ENCODE measurements at places on chromosomes 7 and 10.

DNA sequence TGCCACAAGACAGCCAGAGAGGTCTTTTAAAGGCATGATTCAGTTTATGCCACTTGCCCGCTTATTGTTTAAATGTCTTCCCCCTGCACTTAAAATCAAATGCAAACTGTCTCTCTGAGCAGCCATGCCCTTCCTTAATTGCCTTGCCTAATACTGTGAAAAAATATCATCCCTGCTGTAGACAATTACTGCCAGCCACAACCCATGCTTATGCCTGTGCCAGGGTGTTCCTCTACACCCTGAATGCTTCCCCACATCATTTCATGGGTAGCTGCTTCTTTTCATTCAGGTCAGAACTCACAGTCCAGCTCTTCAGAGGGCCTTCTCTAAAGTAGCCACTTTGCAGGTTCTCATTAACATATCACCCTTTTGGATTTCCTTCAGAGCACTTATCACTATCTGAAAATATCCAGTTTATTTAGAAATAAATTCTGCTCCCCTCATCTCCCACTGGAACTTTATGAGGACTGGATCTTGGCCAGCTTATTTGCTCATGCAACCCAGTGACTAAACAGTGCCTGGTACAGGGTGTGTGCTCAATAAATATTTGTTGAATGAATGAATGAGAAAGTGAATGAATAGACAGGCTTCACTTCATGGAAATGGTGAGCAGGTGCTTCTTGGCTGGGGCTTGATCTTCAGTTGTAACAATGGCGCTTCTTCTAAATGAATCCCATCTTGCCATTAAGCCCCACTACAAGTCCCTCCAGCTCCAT lies 162.4 kb upstream of the MDFIC start:
- DNase-seq: no peak
- no peak overlapping the region for H3K27ac ChIP-seq
- H3K36me3 ChIP-seq: no peaks in the 10 kb centered on the region
- no peak overlapping the region for H3K4me3 ChIP-seq

DNA sequence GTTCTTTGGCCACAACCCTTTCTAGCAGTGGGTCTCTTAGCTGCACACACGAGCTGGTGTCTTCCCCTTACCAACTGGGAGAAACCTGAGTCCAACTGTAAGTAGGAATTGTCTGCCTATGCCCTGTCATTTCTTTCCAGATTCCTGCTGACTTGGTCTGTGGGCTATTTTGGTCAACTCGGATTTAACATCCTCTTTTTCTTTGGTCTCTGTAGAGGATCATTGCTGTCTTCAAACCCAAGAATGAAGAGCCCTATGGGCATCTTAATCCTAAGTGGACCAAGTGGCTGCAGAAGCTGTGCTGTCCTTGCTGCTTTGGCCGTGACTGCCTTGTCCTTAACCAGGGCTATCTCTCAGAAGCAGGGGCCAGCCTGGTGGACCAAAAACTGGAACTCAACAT lies 10.3 kb downstream of the PI4K2A start:
- H3K36me3 ChIP-seq: peaks cover 40% of the 10 kb centered on the region
- no peak overlapping the region for H3K27ac ChIP-seq
- DNase-seq: no peak
- no peaks in the 10 kb centered on the region for H3K4me1 ChIP-seq

DNA sequence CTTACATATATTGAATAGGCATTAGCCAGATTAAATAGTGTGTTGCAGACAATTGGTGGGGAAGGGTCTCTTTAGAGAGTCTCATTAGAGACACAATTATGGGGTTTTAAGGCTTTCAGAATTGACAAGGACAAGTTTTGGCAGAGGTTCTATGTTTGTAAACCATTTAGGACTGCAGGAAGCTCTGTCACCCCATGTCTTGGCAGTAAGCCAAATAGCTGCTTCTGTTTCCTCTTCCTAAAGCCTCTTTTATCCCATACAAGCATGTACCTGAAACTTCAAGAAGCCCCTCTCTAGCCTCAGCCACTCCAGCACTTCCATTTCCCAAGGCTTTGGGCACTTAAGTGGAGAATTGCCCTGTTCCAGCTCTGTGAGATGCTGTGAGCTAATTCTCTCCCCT lies 21.8 kb upstream of the LRRC4 start:
- no peak overlapping the region for H3K4me3 ChIP-seq
- no peaks in the 10 kb centered on the region for H3K36me3 ChIP-seq
- H3K4me1 ChIP-seq: no peaks in the 10 kb centered on the region
- no peak overlapping the region for H3K27ac ChIP-seq
- no peak for DNase-seq

GRCh38 chr7:111282626-111283025 lies 191.7 kb downstream of the LRRN3 start:
- H3K4me1 ChIP-seq: no peaks in the 10 kb centered on the region
- no peak for DNase-seq
- H3K36me3 ChIP-seq: no peaks in the 10 kb centered on the region
- no peaks in the 10 kb centered on the region for H3K27me3 ChIP-seq

- no peaks in the 10 kb centered on the region for H3K27me3 ChIP-seq
- H3K27ac ChIP-seq: no peak overlapping the region
- H3K4me3 ChIP-seq: no peak overlapping the region
- no peak for DNase-seq
- no peaks in the 10 kb centered on the region for H3K4me1 ChIP-seq
Measured at GRCh38 chr10:9052767-9053166, 998.3 kb downstream of the GATA3 start.

GRCh38 chr10:48946332-48946731 lies 6.7 kb upstream of the LRRC18 start:
- H3K4me3 ChIP-seq: no peak overlapping the region
- H3K4me1 ChIP-seq: no peaks in the 10 kb centered on the region
- DNase-seq: no peak
- H3K36me3 ChIP-seq: no peaks in the 10 kb centered on the region

GRCh38 chr10:61653699-61654098 lies 9.0 kb upstream of the CABCOCO1 start:
- no peak for DNase-seq
- H3K4me1 ChIP-seq: no peaks in the 10 kb centered on the region
- no peak overlapping the region for H3K4me3 ChIP-seq

DNA sequence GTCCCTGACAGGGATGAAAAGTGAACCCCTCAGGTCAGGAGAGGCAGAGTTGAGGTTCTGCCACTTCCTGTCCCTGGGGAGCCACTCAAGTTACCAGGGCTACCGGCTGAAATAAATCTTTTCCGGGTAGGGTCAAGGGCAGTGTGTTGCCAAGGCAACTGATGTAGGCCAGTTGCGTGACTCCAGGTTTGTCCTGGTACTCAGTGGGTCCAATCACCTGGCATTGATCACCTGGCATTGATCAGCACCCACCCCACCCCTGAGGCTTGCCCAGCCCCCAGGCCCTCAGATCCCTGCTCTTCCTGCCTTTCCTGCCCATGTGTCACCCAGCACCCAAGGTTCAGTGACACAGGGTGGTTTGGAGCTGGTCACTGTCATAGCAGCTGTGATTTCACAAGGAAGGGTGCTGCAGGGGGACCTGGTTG lies 5.9 kb downstream of the SAP25 start:
- no peak for DNase-seq
- no peak overlapping the region for H3K4me3 ChIP-seq
- H3K27ac ChIP-seq: no peak overlapping the region
- H3K27me3 ChIP-seq: no peaks in the 10 kb centered on the region
- H3K4me1 ChIP-seq: peaks cover 20% of the 10 kb centered on the region
- H3K36me3 ChIP-seq: peaks cover under 1% of the 10 kb centered on the region

- H3K4me3 ChIP-seq: no peak overlapping the region
- H3K36me3 ChIP-seq: no peaks in the 10 kb centered on the region
- no peak overlapping the region for H3K27ac ChIP-seq
Measured at GRCh38 chr7:37901890-37902524, 14.6 kb downstream of the SFRP4 start.

DNA sequence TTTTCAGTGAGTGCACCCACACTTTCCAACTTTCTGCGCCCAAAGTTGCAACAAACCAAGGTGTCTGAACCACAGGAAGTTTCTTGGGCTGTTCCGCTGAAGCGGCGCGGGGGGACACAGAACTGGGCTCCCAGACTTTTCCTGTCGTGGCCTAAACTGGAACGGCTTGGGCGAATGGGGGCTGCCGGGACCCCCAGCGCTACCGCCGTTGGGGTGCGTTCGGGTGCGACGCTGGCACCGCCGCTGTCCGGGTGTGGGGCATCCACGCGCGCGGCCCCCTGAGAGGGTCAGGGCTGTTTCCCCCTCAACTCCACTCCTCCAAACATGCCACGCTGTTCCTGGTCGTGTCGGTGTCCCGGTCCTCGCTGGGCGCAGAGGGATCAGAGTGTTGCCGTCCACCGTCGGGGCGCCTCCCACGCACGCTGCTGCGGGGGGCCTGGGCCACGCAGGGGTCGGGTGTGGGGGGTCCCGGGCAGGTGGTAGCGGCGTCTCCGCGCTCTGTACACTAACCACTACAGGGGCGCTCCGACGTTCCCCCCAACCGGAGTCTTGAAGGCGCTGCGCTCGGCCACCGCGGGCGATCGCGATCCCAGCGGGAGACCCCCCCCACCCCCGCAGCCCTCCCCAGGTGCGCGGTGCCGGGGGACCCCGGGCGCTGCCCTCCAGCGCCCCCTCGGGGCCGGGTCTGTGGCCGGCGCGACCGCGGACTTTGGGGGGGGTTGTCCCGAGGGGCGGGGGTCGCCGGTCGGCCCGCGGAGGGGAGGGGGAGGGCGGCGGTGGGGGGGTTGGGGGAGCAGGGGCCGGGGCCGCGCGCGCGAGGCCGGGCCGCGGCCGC lies 2.2 kb upstream of the CUX1 start:
- H3K27ac ChIP-seq: peak overlapping the region; percentile 67
- DNase-seq: no peak
- H3K36me3 ChIP-seq: no peaks in the 10 kb centered on the region
- H3K4me3 ChIP-seq: peak overlapping the region; percentile 92

DNA sequence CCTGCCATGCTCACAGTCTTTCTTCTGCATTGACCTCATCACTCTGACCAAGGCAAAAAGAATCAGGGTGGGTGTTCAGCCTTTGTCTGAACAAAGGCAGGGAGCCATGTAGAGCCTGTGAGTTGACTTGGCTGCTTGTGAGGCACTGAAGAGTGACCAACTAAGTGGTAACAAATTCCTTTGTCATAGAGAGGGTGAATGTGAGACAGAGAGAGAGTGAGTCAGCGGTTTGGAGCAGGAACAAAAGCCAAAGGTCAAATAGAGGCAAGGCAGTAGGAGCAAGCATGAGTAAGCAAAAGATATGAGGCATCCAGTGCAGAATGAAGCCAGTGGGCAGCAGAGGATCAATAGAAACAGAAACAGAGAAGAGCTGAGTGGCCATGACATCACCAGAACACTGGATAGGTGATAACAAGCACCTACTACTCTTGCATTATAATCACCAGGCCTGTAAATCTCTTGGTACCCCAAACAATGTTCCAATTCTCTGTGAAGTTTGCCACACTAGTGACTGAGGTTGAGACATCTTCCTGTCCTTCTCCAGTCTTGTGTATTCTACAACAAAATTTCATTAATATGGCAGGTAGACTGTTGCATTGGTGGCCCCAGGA lies 116.2 kb upstream of the LAMB4 start:
- no peaks in the 10 kb centered on the region for H3K36me3 ChIP-seq
- no peaks in the 10 kb centered on the region for H3K27me3 ChIP-seq
- DNase-seq: no peak
- H3K4me1 ChIP-seq: no peaks in the 10 kb centered on the region

DNA sequence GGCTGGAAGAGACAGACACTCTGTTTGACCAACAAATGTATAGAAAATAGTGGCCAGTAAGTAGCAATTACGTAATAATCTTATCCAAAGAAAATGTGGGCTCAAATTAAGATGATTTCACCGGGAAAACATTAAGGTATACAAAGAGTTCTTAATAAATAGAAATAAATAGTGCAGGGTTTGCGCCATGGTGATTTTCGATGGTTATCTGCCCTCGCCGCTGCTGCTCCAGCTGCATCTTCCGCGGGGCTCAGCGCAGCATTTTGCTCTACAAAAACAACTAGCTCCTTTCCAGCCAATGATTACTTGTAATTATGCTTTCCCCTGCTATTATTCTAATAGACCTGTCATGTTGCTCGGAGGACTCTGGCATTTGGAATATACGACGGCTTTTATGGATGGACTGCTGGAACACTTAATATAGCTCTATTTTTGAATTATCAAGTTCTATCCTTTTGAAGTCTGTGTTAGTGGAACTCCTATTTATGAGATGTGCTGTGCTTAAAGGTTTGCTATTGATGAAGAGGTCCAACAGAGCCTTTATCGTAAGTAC lies 103.8 kb downstream of the BUB3 start:
- H3K36me3 ChIP-seq: no peaks in the 10 kb centered on the region
- no peak overlapping the region for H3K4me3 ChIP-seq
- no peaks in the 10 kb centered on the region for H3K27me3 ChIP-seq
- no peak for DNase-seq
- H3K4me1 ChIP-seq: no peaks in the 10 kb centered on the region

- no peak overlapping the region for H3K27ac ChIP-seq
- no peak for DNase-seq
- H3K27me3 ChIP-seq: no peaks in the 10 kb centered on the region
- H3K36me3 ChIP-seq: no peaks in the 10 kb centered on the region
- H3K4me1 ChIP-seq: no peaks in the 10 kb centered on the region
Measured at GRCh38 chr7:76179686-76180085, 22.0 kb upstream of the SRRM3 start.

GRCh38 chr7:142168746-142169145 lies 57.2 kb downstream of the MGAM2 start:
- H3K4me3 ChIP-seq: no peak overlapping the region
- no peak overlapping the region for H3K27ac ChIP-seq
- no peak for DNase-seq

- H3K4me3 ChIP-seq: no peak overlapping the region
- no peaks in the 10 kb centered on the region for H3K36me3 ChIP-seq
- H3K27ac ChIP-seq: no peak overlapping the region
- H3K27me3 ChIP-seq: no peaks in the 10 kb centered on the region
Measured at GRCh38 chr10:113359655-113360054, 193.2 kb upstream of the HABP2 start.

GRCh38 chr10:59857921-59858320 lies 48.4 kb downstream of the CCDC6 start:
- no peak overlapping the region for H3K27ac ChIP-seq
- no peak overlapping the region for H3K4me3 ChIP-seq
- peaks cover 7% of the 10 kb centered on the region for H3K36me3 ChIP-seq
- peaks cover 72% of the 10 kb centered on the region for H3K4me1 ChIP-seq

- no peak for DNase-seq
- no peak overlapping the region for H3K4me3 ChIP-seq
- no peaks in the 10 kb centered on the region for H3K36me3 ChIP-seq
Measured at GRCh38 chr10:125479059-125479458, 203.9 kb downstream of the TEX36 start.

- DNase-seq: no peak
- no peak overlapping the region for H3K27ac ChIP-seq
- no peaks in the 10 kb centered on the region for H3K36me3 ChIP-seq
- H3K27me3 ChIP-seq: no peaks in the 10 kb centered on the region
- no peaks in the 10 kb centered on the region for H3K4me1 ChIP-seq
Measured at GRCh38 chr7:24510759-24511158, 62.5 kb upstream of the PALS2 start.

GRCh38 chr7:141184532-141185190 lies 110.8 kb downstream of the TMEM178B start:
- no peaks in the 10 kb centered on the region for H3K4me1 ChIP-seq
- H3K27me3 ChIP-seq: no peaks in the 10 kb centered on the region
- H3K36me3 ChIP-seq: no peaks in the 10 kb centered on the region
- H3K27ac ChIP-seq: no peak overlapping the region

- H3K27me3 ChIP-seq: no peaks in the 10 kb centered on the region
- no peaks in the 10 kb centered on the region for H3K4me1 ChIP-seq
- no peak overlapping the region for H3K4me3 ChIP-seq
- no peak overlapping the region for H3K27ac ChIP-seq
- DNase-seq: no peak
Measured at GRCh38 chr7:64867863-64868440, 35.1 kb upstream of the ZNF273 start.

Measured in tibial artery (tissue), 4 donors.